ENCODE measurements at places on chromosomes 3 and 15.

DNA sequence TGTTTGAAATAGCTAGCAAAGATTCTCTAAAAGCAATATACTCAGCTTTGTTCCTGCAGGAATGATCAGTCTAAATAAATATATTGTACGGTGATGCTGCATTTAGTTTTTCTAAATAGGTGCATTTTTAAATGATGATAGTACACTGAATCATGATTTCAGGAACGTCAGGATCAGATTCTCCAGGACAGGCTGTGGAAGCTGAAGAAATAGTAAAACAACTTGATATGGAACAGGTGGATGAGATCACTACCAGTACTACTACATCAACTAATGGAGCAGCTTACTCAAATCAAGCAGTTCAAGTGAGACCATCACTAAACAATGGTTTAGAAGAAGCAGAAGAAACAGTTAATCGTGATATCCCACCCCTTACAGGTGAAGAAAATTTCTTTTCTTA is 46.3 kb upstream of the EIF3J start:
- DNase-seq: no peak

DNA sequence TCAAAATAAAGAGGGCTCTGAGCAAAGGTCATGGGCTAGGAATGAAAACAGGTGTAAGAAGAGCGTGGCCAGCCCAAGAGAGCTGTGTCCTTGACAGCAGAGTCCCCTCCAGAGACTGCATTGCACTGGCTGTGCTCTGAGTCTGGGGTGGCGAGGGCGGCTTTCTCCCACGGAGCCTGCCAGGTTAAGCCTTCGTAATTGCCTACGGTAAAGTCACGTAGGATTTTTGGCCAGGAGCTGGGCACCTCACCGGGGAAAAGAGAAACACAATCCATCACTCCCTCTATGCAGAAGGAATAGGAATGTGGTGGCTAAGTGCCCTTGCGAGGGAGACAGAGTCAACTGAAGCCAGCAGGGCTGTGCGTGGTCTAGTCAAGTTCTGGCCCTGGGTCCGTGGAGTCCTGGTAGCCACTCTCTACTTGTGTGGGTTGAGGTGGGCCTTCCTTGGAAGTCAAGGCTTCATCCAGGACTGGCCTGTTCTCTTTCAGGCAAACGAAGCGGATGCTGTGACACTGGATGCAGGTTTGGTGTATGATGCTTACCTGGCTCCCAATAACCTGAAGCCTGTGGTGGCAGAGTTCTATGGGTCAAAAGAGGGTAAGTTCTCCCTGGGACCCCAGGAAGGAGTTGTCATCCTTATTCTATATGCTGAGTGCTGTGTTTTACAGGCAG is 7.0 kb downstream of the TF start:
- no peak for DNase-seq

- no peak for DNase-seq
Observed at GRCh38 chr15:98728811-98729160, 80.4 kb downstream of the IGF1R start.

DNA sequence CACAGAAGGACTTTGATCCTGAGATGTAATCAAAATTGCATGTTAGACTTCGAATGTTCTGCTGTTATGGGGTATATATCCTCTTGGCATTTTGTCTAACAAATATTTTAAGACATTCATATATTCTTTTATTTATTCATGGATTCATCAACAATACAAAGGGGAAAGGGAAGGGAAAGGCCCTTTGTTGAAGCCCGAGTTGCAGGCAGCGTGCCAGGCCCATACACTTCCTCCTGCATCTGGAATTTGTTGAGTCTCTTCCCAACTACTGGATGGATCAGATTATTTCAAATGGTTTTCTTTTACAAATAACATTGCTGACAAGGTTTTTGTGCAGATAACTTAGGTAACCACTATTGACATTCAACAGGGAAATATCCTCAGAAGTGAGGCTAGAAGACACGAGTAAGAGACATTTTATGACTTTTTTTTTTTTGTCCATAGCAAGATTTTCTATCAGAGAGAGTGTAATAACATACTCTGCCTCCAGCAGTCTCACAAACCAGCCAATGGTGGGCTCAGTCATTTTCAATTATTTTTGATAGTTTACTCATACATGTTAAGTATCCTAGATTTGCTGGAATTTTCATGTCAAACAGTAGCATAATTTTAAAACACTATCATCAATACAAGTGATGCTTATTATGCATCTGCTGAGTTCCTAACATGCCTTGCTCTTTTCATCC is 94.3 kb downstream of the RPL39L start:
- peak; percentile 63 for DNase-seq

GRCh38 chr15:84740691-84741090 is 7.7 kb upstream of the ZNF592 start:
- no peak for DNase-seq

DNA sequence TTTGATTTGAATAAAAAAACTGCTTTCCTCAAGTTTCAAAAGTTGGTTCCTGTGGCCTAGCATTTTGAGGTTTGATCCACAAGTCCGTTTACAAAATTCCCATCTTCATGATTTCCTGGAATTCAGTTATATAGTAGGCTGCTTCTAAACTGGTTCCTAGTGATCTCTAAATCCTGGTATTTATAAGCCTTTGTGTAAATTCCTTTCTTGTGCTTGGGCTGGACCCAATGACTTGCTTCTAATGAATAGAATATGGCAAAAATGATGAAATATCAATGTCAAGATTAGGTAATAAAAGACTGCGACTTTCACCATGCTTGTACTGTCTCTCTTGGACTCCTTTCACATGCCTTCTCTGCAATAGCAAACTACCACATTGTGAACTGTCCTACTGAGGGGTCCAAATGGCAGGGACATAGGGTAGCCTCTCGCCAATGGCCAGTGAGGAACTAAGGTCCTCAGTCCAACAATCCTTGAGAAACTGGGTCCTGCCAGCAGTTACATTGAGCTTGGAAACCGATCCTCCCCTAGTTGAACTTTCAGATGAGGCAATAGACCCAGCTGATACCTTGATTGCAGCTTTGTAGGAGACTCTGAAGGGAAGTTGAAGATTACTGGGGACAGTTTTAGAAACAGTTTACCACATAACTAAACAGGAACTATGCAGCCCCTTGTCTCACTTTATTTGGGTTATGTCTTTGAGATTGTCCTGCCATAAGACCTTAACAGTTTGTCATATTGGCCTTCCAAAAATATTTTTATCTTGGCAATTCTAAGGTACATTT is 303.9 kb upstream of the TBC1D5 start:
- no peak for DNase-seq

GRCh38 chr3:175620093-175620492 is 761.0 kb downstream of the NAALADL2 start:
- no peak for DNase-seq

GRCh38 chr15:79372428-79372827 is 59.7 kb upstream of the MINAR1 start:
- no peak for DNase-seq

DNA sequence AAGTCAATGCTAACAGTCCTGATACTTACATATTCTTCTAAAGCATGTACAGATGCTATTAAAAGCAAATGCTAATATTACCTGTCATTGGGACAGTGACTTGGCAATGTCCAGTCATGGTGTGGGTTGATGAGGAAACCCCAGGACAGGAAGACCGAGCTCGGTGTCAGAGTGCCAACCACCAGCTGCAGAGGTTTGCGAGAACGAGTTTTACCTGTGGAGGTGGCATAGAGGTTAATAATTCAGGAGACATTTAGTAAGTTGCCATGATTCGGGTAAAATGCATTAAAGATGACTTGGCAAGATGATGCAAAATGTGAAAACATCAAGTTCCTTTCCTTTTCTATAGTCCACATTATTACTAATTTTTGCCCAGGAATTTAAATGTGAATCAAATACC is 94.5 kb downstream of the ABI3BP start:
- no peak for DNase-seq

- DNase-seq: no peak
Observed at GRCh38 chr15:89586651-89587050, 11.4 kb downstream of the TICRR start.

DNA sequence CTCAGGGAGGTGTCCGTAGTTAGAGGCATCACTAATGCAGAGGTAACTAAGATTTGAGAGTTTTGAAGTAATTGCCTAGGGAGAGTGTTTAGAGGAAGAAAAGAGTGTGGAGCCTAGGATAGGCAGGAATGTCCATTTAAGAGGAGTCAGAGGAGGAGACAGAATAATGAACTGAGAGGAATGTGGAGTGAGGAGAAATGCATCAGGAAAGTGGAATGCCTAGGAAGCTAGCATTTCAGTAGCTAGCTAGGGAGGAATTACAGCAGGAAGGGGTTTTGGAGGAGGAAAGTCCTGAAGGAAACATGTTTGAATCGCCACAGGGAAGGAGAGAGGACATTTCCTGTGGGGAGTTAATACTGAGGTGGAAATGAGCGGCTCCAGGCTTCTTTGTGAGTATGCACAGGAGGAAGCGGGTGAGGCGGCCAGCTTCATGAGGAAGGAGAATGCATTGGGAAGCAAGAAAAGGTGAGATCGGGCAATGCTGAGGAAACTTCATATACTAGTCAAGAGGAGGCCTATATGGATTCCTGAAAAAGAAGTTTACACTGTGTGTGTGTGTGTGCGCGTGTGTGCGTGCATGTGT is 154.3 kb downstream of the TMEM108 start:
- DNase-seq: no peak

- DNase-seq: no peak
Observed at GRCh38 chr3:193499136-193499770, 55.4 kb downstream of the ATP13A4 start.

DNA sequence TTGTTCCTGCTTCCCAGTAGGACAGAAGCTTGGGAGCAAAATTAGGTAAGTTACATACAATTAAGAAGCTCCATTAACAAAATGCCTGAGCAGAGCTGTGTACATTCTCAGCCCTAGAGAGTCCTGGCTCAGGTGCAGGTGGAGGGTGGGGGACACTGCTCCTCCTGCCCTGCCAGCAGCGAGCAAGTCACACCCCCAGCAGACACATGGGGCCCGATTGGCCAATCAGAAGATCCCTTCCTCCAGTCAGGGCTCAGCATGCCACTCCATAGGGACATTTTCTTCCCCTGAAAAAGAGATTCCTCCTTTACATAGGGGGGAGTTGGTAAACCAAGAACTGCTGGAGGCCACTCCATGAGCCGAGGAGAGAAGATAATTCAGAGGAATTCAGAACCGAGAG is 62.1 kb downstream of the PLXNA1 start:
- DNase-seq: peak; percentile 20

DNA sequence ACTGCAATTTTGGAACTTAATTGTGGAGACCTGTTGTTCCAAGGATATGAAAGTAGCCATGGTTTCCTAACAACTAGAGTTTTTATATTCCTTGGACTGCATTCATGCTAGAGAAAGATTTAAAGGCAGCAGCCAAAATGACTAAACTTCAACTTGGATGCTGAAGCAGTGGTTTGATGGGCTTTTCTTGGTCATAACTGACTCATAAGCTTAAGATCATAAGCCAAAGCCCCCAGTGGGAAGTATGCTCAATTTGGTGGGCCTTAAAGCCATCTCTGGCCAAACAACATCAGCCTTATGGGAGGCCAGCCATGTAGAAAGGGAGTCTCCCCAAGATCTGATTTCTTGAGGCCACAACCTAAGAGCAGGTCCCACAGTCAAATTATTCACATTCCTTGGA is 80.2 kb downstream of the ZNF280D start:
- no peak for DNase-seq

- DNase-seq: no peak
Observed at GRCh38 chr3:141546081-141546480, 59.3 kb downstream of the RASA2 start.

DNA sequence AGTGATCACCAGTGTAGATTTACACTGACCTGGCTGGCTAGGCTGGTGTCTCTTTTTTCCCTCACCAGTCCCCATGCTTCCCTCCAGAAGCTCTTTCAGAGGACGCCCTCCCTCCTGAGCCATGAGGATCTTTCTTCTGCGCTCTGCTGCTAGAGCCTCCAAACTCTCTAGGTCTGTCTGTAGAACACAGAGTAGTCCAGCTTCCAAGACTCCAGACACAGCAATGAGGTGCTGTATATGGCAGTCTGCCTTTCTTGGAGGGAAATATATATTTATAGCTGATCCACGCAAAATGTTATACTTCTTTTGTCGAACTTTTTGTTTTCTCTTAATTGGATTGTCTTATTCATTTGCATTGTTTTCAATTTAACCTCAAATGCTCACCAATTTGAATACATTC is 1121.8 kb downstream of the ROBO2 start:
- no peak for DNase-seq

DNA sequence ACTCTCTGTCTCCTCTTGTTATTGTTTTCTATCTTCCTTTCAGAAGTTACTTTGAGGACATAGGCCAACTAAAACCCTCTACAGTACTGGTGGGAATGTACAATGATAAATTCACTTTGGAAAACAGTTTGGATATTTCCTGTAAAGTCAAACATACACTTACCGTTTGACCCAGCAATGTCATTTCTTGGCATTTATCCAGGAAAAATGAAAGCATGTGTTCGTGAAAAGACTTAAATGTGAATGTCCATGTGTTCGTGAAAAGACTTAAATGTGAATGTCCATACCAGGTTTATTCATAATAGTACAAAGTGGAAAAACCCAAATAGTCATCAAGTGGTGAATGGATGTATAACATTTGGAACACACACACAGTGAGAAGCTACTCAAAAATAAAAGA is 361.5 kb upstream of the DPH6 start:
- no peak for DNase-seq

GRCh38 chr15:55253580-55253979 is 36.0 kb downstream of the RAB27A start:
- DNase-seq: no peak

DNA sequence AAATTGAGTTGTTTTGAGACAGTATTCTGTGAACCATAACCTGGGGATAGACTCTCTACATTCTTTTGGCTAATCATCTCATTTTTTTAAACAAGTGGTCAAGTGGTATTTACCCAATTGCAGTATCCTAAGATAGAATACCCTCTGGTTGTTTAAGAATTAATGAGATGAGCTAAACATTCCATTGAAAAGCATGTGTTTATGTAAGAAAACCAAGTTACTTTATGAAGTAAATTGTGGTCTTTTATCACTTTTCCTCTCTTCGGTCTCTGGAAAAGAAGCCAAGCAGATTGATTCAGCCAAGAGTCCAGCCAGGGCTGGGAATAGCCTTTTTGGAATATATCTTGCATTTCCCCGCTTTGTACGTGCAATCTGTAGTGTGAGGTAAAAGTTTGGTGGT is 185.7 kb upstream of the TOPAZ1 start:
- no peak for DNase-seq

DNA sequence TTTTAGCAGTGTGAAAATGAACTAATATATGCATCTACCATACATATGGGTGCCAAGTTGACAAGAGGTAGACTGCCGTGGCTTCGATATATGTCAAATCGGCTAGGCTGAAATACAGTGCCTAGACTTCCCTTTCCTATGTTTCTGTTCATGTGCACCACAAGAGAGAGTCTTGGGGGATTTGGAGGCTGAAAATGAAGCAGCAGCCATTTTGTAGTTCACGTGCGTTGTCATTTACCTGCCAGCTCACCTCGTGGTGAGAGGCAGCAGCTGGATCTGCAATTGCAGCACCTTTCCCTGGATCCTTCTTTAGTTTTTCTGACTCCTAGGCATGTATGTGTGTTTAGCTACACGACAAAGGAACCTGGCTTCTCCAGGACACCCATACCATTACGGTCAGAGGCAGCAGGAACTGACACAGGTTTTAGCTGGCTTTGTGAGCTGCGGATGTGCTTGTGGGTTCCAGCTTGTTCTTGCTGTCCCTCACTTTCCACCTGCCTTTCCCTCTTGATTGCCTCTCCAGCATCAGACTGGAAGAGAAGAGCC is 40.5 kb upstream of the SIAH2 start:
- no peak for DNase-seq
